ENCODE measurements at places on chromosomes 2 and 18.

- no peak for DNase-seq
Measured at GRCh38 chr18:60092073-60092472, 192.3 kb downstream of the PMAIP1 start.

DNA sequence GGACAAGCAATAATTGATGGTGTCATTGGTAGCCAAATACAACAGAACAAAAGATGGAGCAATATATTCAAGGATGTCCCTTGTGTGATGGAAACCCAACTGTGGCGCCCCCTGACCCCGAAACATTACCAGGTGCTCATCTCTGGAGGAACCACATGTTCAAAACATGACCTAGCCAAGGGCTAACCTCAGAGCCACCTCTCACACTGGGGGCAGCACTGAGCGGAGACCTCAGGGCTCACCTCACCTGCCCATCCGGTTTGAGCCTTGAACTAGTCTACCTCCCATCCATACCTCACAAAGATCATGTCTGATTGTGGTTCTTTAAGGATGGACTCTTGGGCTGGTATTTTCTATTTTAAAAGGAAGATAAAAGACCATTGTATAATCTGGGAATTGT lies 314.4 kb upstream of the CDH7 start:
- DNase-seq = no peak

- no peak for DNase-seq
Measured at GRCh38 chr2:75573145-75573878, 12.6 kb upstream of the EVA1A start.

- no peak for DNase-seq
Measured at GRCh38 chr2:70907130-70908057, 28.3 kb upstream of the ATP6V1B1 start.

- no peak for DNase-seq
Measured at GRCh38 chr2:120902592-120902991, 166.9 kb downstream of the GLI2 start.

DNA sequence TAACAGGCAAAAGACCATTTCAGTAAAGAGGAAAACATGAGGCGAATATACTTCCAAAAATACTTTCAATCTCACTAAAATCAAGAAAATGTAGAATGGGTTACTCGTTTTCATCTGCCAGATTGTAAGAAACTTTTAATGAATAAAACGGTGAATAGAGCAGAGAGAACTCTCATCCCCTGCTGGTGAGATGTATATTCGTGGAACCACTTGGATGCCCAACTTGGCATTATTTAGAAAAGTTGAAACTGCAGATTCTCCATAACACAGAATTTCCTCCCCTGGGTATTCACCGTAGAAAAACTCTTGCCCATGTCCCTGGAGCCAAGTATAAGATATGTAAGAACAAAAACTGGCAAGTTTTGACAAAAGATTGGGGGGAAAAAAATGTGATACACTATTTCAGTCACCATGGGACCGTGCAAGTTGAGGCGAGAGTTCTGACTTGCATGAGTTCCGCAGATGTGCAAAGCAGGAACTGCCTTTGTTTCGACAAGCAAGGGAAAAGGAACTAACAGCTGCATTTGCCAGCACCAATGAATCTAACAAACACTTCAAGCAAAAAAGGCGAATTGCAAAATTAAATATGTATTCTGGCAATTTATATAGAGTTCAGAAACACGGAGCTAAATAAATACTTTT lies 14.8 kb downstream of the TIMM21 start:
- DNase-seq = no peak

DNA sequence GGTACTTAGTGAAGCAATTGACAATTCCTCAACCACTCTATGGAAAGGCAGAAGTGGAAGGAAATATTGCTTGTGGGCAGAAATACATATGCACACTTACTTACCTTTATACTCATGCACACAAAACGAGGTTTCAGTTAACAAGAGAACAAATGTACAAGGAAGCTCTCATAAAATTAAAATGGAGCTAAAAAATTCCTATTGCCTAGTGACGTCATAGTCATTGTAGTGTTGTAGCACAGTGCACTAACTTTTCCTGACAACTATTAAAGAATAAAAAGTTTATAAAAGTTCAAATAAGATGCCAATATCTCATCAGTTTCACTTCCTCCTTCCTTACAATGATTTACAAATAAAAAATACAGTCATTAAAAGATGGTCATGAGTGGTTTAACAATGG lies 1161.9 kb upstream of the NRXN1 start:
- no peak for DNase-seq

GRCh38 chr2:231692847-231693246 lies 15.5 kb upstream of the PTMA start:
- no peak for DNase-seq

GRCh38 chr2:1032030-1032429 lies 81.4 kb downstream of the SNTG2 start:
- DNase-seq = no peak

GRCh38 chr2:71759060-71759459 lies 305.7 kb downstream of the DYSF start:
- no peak for DNase-seq

DNA sequence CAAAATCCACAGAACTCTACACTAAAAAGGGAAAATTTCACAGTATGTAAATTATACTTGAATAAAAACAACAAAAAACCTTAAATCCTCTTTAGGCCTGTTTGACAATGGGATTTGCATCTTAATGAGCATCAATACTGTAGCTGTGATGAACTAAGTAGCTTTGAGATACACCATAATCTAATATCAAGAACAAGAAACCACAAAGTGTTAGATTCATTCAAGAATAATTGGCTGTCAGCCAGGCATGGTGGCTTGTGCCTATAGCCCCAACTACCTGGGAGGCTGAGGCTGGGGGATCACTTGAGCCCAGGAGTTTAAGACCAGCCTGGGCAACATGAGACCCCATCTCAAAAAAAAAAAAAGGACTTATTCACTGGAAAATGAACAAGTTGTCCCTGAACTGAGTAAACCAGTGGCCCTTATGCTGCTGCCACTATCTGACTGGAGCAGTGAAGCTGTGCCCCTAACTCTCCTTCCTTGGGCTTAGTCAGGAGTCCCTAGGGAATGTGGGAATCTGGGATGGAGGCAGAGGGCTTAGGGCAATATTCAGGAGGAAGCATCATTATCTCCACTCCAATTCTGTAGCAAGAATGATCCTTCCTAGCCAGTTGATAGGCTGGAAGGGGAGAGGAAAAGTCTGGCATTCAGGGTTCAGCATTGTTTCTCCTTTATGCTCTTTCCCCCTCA lies 88.5 kb downstream of the PRKCE start:
- DNase-seq = no peak

DNA sequence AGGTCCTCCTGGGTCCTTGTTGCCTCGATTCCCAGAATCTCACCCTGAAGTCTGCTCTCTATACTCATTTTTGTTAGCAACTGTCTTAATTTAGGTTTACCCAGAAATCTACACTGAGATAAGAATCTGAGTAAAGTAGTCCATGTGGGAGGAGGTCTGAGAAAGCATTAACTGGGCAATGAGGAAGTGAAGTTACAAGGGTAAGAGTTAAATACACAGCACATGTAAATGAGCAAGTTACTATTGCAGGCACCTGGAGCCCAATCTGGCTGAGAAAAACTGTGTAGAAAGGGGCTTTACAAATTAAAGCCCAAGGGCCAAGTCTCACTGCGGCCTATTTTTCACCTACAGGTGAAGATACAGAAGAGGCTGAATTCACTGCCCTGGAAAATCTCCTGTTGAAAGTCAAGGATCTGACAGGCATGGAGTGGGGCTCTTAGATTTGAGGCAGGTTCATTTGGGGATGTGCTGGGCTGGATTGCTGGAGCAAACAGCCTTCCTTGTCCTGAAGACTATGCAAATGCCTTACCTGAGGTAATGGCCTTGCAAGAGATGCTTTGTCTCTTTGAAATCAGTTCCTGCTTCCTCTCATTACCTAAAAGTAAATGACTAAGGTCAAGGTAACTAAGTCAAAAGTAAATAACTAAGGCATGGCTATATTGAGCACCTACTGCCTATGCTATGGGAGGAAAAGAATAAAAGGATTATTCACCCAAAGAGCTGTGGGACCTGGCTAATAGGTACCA lies 84.4 kb upstream of the DYNAP start:
- no peak for DNase-seq

DNA sequence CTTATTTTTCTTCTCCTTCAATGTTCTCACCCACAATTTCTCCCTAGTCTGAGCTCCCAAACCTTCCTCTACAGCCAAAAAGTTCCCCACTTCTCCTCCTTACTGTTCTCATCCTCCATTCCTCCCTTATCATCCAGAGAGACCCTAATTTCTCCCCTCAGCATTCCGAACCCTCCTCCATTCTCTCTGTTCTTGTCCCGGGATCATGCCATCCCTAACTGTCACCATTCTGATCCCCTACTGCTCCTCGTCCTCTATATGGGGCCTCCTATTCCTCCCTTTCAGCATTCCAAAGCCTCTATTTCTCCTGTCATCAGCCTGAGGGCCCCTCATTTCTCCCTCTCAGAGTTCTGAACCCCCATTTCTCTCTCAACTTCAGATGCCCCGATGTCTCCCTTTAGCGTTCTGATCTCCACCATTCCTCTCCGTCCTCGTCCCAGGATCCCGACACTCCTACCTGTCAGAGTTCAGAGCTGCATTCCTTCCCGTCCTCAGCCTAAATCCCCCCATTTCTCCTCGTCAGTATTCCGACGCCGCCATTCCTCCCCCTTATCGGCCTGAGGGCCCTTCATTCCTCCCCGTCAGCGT lies 522 bp downstream of the MBD1 start:
- no peak for DNase-seq

- no peak for DNase-seq
Measured at GRCh38 chr18:34631093-34631966, 78.8 kb upstream of the DTNA start.

GRCh38 chr2:223877721-223878410 lies 40.5 kb upstream of the AP1S3 start:
- no peak for DNase-seq

GRCh38 chr18:501406-501714 lies 859 bp upstream of the COLEC12 start:
- no peak for DNase-seq

GRCh38 chr2:156325688-156326525 lies 6.6 kb downstream of the NR4A2 start:
- DNase-seq = no peak

DNA sequence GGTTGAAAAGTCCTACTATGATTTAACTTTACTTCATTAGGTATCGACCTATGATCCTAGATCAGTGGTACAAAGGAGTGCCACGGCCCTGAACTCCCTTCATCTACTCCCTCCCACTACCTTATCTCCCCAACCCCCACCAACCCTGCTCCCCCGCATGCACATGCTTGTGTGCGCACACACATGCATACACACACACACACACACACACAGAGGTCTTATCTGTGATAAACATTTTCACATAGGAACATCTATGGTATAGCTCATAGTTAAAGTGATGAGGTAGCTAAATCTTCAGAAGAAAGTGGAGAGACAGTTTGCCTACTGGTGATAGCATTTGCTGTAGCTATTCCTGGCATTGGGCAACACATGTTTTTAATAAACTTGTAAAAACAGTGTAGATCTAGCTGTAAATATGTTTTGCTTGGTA lies 471.3 kb downstream of the ZEB2 start:
- DNase-seq = no peak

DNA sequence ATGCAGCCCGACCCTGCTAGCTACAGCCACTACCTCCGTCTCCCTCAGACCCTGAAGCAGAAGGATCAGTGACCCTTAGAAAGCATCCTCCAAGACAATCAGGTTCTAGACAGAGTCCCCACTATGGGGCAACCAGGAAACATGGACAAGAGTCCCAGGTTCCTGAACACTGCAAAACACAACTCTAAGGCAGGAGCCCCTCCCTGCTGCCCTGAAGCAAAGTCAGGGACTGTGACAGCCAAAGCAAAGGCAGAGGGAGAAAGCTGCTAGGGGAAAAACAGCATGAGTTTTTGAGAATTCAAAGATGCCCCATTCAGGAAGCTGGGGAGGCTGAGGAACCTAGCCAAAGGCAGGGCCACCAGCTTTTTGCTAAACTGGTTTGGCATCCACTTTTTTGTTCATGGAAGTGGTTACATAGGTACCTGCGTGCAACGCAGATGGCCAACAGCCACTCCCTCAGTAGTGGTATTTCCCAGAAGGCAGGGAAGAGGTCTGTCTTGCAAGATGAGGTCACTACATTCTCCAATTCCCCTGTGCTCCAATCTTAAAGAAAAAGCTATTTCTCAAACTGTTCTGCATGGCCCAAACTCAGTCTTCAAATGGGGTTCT lies 33.2 kb downstream of the MYO5B start:
- no peak for DNase-seq

DNA sequence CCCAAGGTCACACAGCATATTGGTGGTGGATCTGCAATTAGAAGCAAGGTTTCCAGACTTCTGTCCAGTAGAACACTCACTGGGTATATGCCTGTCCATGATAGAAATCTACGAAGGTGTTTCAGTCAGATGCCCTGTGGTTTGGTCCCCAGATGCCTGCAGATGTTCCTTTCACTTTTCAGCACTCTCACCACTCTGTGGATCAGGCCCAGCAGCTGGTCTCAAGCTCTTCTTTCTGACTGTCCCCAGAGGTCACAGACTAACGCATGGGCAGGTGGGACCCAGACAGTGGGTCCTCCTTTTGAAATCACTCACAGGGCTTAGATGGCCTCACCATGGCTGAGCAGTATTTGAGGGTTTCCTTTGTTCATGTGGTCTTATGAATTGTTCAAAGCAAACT lies 376.5 kb downstream of the ALK start:
- no peak for DNase-seq

GRCh38 chr2:44135771-44136170 lies 32.9 kb upstream of the PPM1B start:
- DNase-seq = no peak

- DNase-seq = no peak
Measured at GRCh38 chr2:229376866-229377265, 105.8 kb upstream of the PID1 start.

- DNase-seq = no peak
Measured at GRCh38 chr2:238064376-238064775, 3.6 kb downstream of the SCLY start.

GRCh38 chr2:18849841-18850578 lies 260.6 kb upstream of the NT5C1B start:
- no peak for DNase-seq

- DNase-seq = no peak
Measured at GRCh38 chr2:49248506-49248905, 94.2 kb upstream of the FSHR start.

GRCh38 chr18:46555724-46556123 lies 101.3 kb downstream of the LOXHD1 start:
- peak; percentile 21 for DNase-seq

DNA sequence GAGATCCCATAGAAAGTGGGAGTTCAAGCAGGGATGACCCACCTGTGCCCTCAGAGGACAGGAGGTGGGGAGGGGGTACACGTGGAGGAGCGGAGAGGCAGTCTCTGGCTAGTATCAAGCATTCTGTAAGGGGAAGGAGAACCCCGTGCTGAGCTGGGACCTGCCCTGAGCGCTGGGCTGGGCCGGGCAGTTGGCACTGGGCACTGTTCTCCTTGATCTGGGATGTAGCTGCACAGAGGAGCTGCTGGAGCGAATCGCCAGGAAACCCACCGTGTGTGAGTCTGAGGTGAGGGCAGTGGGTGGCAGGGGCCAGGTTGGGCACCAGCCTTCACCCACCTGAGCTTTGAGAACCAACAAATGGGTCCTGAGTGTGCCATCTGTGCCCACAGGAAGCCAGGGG lies 19.8 kb upstream of the GMPPA start:
- no peak for DNase-seq

- DNase-seq = no peak
Measured at GRCh38 chr18:13793819-13794218, 30.1 kb upstream of the MC5R start.
